ENCODE measurements at places on chromosomes 3 and 15.

DNA sequence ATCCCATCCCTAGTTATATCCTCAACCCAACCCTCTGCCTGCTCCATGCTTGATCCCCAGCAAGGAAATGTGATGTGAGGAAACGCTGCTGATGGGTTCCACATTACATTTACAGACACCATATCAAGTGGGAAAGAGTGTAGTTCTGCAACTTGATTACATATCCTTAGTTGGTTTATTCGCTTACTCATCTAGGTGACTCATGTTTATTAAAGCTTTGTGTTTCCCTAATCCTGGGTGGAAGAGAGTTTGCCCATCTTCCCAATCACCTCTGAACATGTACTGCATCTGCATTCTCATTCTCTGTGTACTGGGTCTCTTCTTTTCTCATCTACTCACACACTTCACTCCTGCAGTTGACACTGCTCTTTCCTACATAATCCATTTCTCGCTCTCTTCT lies 91.7 kb upstream of the PDZRN3 start:
- no peak for DNase-seq

DNA sequence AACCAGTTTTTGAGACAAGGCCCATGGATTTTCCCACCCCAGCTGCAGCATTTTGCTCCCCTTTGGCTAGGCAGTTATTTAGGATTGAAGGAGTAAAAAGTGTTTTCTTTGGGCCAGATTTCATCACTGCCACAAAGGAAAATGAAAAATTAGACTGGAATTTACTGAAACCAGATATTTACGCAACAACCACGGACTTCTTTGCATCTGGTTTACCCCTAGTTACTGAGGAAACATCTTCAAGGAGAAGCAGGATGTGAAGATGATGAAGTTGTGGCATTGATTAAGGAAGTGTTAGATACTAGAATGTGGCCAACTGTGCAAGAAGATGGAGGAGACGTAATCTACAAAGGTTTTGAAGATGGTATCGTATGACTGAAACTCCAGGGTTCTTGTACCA lies 165.2 kb upstream of the MYRIP start:
- DNase-seq = peak; percentile 10

- no peak for DNase-seq
These were observed 101.1 kb downstream of the EPHB1 start for GRCh38 chr3:134896141-134896540.

- no peak for DNase-seq
These were observed 120.8 kb downstream of the SLCO3A1 start for GRCh38 chr15:91974321-91974720.

GRCh38 chr15:59616379-59616778 lies 4.8 kb downstream of the GCNT3 start:
- DNase-seq = no peak

- DNase-seq = no peak
These were observed 57.0 kb downstream of the ISL2 start for GRCh38 chr15:76393614-76394013.

DNA sequence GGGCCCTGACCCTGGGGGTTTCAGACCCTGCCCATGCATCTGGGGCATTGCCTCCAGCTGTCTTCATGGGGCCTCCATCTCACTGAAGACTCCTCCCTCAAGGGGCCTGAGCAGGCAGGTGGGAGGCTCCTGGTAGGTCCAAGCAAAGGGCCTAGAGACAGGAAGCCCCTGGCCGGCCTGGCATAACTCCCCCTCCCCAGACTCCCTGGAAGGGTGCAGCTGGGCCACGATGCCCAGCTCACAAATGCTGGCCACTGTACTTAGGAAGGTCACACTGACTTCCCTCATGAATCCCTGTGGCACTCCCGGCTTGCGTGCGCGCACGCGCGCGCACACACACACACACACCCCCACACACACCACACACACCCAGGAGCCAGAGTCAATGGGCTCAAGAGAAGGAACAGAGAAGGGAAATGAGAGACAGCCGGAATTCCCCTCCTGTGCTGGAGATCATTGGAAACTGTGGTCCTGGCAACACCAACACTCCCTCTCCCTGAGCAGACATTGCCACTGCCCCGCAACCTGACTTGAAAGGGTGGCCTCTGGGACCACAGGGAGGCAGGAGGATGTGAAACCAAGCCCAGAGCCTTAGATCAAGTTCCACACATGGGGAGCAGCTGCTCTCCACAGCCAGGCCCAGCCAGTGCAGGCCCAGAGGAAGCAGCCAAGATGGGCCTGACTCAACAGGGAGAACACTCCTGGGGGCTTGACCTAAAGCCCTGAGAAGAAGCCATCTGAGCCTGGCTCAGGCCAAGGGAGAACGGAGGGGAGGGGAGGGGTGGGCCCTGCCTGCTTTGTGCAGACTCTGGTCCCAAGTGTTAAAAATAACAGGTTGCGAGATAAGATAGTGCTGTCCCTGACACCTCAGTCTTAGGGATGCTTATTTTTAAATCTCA lies 69.7 kb downstream of the SCN5A start:
- no peak for DNase-seq

DNA sequence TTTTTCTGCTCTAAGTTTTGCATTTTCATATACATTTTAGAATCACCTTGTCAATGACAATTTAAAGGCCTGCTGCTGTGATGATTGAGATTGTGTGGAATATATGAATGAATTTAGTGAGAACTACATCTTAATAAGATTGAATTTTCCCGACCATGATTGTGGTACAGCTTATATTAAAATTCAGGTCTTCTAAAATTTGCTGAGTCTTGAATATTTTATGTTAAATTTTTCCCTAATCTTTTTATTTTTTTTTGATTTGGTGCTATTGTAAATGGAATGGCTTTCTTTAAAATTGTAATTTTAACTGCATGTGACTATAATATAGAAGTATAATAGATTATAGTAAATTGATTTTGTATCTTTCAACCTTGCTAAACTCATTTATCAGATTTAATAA lies 172.1 kb downstream of the IL1RAP start:
- DNase-seq = no peak

DNA sequence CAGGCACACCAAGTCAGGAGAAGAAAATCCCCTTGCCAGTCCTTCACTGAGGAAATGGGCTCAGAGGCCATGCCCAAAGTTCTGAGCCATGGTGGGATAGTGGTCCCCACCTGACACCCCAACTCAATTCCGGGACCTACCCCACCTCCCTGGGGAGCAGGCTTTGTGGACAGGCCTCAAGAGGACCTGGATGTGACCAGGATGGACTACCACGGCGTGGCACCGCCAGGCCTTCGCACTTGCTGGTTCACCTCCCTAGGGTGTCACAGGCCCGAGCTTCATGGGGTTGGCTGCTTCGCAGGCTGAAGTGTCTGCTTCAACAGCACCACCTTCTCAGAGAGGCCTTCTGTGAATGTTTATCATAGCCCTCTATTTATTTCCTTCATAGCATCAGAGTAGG lies 31.7 kb downstream of the POC1A start:
- no peak for DNase-seq

DNA sequence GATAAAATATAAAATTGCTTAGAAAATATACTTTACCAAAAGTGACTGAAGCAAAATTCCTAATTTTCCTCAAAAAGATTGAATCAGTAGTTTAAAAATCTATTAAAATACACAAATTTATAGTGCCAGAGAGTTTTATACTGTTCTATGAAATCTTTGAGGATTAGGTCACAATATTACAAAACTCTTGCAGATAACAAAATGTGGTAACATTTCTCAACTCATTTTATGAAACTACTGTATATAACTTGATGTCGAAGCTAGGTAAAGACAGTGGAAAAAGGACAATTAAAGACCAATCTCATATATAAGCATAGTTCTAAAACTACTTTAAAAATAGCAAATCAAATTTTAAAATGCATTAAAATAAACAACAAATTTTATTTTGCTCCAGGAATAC lies 15.9 kb downstream of the VEPH1 start:
- DNase-seq = no peak

DNA sequence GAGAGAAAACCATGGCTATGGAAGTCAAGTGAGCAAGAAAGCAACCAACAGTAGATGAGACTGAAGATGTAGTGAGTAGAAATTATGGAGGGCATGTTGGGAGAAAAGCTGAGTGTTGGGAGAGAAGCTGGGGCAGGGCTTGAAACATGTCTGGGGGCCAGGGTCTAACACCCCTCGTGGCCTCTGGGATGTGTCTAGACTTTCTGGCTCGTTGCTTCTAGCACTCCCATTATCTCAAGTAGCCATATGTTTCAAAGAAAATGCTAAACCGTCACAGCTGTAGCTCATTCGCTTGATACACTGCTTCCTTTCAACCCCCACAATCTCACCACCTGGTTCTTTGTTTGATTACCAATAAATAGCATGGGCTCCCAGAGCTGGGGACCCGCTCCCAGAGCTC lies 83.8 kb upstream of the BCHE start:
- no peak for DNase-seq

DNA sequence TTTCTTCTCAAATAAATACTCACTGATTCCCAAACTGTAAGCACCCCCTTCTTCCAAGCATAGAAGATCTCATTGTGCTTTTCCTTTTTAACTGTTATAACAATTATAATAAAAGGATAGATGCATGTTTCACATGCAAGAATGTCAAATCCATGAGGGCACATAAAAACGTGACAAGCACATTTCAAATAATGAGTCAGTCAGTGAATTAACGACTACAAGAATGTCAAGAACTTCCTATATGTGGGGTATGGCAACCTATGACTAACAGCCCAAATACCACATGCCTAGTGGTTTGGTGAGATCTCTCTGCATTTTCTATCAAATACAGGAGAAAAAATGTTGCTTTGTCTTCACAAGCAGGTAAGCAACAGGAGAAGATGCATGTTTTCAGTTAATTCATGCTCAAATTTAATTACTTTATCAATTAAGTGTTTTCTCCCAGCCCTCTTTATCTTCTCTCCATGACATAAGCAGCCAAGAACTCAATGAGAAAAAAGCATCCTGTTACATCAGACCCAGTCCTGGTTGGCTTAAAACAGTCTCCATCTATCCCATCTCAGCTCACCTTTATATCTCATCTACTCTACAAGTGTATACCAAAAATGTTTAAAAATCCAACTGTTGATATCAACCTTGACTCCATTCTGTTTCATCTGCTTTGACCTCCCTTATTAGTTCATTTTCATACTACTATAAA lies 181.5 kb upstream of the LMCD1 start:
- peak; percentile 69 for DNase-seq

DNA sequence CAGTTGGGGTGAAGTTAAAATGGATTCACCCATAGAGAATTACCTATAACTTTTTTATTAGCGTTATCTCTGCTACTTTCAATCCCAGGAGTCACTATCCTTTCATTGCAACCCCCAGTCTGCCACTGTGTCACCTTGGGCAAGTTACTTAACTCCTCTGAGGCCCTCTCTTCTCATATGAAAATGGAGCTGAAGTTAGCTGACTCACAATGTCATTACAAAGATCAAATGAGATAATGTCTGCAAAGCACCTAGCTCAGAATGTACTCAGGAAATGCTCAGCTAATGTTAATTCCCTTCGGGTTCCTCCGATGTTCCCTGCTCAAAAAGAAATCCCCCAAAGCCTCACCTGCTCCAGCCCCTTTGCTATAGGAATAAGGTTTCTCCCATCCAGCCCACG lies 50.0 kb downstream of the TRIM42 start:
- no peak for DNase-seq

GRCh38 chr3:51975852-51976549 lies 1.1 kb downstream of the ABHD14A start:
- DNase-seq = peak; percentile 74

- no peak for DNase-seq
These were observed 14.5 kb upstream of the HYKK start for GRCh38 chr15:78492872-78493271.

Data from hepatic stellate cell (primary cell).